Mesothelial cell of epicardium (in vitro differentiated cells): ENCODE measurements at places on chromosomes 13 and 19. TPM values are rescaled to one million over a fixed set of nuclear protein-coding genes. Genes with fewer than 3 reads are reported as not detected.
A peak's percentile ranks its signal among the peaks of the same experiment; 100 is the strongest.

The FGF22 gene
- total RNA-seq = 0.25 to 0.38 TPM in 2 of 3 replicates, not detected in the other

The ZGLP1 gene
- 12.8 to 14.9 TPM (median 13.5 TPM) in 3 replicates for total RNA-seq

The CPT1C gene
- total RNA-seq = 60.3 to 62.5 TPM (median 60.9 TPM) in 3 replicates

- H3K4me3 ChIP-seq = no peak overlapping the region
- no peaks in the 10 kb centered on the region for H3K36me3 ChIP-seq
- peaks cover 8% of the 10 kb centered on the region for H3K4me1 ChIP-seq
- H3K27ac ChIP-seq = no peak overlapping the region
- no peak for DNase-seq
Observed at GRCh38 chr13:98658131-98658530, 81.2 kb upstream of the STK24 start.

GRCh38 chr19:34365463-34366401, 736 bp downstream of the GPI start:
- peak overlapping the region; percentile 84 for H3K27ac ChIP-seq
- peak overlapping the region; percentile 90 for H3K4me3 ChIP-seq
- no peaks in the 10 kb centered on the region for H3K27me3 ChIP-seq
- H3K4me1 ChIP-seq = peaks cover 27% of the 10 kb centered on the region
- H3K36me3 ChIP-seq = peaks cover 19% of the 10 kb centered on the region
- DNase-seq = no peak

DNA sequence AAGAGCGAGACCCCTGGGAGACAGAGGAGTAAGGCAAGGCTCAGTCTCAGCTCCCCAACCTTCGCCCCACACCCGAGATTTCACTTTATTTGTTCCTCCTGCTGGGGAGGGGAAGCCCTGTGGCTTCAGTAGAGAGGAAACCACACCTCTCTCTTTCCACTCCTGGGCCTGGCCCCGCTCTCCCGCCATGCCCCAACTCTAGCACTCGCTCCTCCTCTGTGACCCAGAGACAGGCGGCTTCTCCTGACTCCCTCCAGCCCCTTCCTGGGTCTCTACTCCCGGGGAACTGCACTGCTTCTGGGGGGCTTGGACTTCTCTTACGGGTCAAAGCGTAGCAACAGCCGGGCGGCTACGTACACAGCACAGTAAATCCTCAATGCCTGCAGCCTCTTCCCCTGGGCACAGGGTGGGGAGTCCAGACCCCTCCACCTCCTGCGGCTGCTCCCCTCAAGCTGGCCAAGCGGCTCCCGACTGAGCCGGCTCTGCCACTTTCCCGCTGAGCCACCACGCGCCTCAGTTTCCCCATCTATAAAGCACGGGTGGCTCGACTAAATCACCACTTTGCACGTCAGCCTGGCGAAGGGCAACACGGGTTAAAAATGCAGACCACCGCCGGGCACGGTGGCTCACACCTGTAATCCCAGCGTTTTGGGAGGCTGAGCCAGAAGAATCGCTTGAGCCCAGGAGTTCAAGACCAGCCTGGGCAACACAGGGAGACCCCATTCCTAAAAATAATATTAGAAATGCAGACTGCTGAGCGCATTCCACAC, 1.4 kb downstream of the RNF126 start:
- no peaks in the 10 kb centered on the region for H3K27me3 ChIP-seq
- H3K4me1 ChIP-seq = peaks cover 28% of the 10 kb centered on the region
- DNase-seq = no peak
- peak overlapping the region; percentile 76 for H3K4me3 ChIP-seq
- H3K36me3 ChIP-seq = no peaks in the 10 kb centered on the region
